NCI-H2029 treated with DMSO at 0.1 percent for 48 hours (cell line): ENCODE measurements at places on chromosomes 2 and 18.

- DNase-seq = no peak
Observed at GRCh38 chr2:191105082-191105481, 45.7 kb downstream of the STAT4 start.

DNA sequence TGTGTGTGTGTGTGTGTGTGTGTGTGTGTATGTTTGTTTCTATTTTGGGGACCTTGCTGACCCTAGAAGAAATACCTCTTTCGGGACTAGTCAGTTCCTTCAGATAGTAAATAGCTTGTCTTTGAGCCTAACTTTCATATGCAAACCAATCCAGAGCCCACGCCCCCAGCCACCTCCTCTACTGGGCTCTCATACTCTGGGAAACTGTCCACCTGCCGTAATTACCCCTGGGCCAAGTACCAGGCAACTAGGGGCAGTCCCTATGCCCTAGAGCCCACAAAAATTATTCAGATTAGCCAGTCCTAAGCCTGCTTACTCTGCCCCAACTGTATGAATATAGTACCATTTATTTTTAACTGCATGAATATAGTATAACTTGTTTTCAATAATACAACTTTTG is 970.4 kb downstream of the EPHA4 start:
- DNase-seq = no peak

DNA sequence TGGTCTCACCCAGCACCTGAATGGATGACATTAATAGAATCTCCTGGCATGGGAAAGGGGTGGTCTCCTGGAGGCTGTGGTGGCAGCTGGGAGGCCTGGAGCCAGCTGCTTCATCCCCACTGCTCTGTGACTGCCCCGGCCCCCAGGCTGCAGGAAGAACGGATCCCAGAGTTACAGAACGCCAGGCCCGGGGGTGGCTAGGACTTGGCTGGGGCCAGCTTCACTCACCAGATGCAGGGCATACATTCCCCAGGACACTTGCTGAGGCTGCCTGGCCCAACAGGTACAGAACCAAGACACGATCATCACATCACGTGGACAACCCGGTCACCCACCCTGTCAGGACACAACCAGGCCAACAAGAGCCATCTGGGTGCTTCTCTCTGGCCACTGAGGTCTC is 178.6 kb upstream of the SALL3 start:
- no peak for DNase-seq

DNA sequence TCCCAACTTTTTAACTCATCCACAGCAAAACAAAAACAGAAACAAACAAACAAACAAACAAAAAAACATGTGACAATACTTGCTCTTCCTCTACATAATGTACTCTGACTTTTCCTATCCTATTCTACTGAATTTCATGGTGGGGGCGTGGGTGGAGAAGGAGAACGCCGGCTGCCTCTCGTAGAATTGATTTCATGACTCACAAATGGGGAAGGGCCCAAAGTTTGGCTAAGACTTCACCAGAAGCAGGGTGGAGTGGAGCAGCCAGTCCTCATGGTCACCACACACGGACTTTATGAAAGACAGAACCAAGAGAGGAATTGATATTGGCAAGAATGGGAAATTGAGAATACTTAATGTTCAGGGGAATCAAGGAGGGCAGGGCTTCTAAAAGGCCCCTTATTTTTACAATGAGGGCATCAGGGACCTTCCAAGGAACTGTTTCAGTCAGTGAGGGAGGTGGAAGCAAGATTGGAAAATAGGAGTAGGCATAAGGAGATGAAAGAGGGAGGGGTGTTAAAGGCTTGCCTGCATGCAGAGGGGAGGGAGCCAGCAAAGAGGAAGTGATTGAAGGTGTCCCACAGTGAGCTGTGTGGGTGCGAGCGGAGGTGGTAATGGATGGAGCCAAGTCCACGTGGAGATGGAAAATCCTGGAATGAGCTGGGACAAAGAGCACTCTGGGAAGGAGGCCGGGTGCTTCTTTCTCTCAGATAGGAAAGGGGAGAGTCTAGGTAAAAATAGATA is 27.9 kb downstream of the MARCHF4 start:
- no peak for DNase-seq

DNA sequence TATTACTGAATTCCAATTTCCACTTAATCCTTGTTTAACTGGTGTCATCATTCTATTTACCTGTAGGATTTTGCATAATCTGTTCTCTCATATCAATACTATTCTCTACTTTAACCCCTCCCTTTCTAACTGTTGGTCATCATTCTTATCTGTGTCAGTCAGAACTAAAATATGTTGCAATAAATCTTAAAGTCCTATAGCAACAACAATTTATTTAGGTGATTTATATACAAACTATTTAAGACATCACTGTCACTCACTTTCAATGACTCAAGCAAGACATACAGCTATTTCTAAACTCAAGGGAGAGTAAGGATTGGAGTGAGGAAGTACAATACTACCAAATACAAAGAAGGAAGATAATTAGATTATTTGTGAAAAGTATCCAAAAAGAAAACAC is 740.4 kb downstream of the DSC3 start:
- DNase-seq = no peak

GRCh38 chr18:34746614-34747013 is 36.5 kb downstream of the DTNA start:
- no peak for DNase-seq

GRCh38 chr18:30510882-30511281 is 531.7 kb downstream of the DSC3 start:
- no peak for DNase-seq

DNA sequence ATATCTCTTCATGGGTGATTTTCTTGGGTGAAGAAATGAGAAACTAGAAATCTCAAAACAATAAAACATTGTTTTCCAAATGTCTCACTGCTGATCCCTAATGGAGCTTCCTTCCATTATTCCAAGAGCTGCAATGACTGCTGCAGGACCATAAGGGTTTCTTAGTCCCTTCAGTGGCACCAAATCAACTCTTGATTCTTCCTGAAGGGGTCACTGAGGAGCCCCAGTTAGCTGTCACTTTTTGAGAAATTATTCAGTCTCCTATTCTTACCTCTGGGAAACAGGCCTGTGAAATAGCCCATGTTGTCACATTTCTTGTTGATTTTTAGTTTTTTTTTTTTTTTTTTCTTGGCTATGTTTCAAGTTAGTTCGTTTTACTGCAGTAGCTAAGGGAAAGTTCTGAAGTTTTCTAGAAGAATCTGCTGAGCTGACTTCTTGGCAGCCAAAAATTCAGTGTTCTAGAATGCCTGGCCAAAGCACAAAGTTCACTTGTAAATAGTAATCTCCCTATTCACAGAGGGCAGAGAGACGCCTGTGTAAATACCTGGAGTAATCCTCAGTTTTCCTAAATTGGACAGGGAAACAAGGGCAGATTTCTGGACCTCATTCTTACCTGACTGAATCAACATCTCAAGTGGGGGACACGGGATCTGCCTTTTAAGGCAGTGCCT is 480.0 kb downstream of the RIT2 start:
- DNase-seq = no peak

GRCh38 chr2:224122542-224122941 is 83.5 kb upstream of the SERPINE2 start:
- no peak for DNase-seq

- no peak for DNase-seq
Observed at GRCh38 chr2:59217360-59217759, 976.2 kb upstream of the FANCL start.

GRCh38 chr2:161119483-161119882 is 40.7 kb upstream of the TANK start:
- DNase-seq = no peak

DNA sequence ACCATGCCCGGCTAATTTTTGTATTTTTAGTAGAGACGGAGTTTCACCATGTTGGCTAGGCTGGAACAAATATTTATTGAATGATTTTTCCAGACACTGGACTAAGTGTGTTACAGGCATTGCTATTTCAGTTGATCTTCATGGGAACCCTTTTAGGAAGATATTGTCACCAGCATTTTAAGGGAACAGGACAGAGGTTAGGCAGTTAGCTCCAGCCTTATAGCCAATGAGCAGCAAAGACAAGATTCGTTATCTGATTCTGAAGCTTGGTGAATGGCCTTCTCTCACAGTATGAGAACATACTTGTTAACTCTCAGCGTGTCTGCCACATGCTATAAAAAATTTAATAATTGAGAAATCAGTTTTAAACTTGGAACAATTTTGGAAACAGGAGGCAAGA is 73.4 kb downstream of the SOCS6 start:
- DNase-seq = no peak

DNA sequence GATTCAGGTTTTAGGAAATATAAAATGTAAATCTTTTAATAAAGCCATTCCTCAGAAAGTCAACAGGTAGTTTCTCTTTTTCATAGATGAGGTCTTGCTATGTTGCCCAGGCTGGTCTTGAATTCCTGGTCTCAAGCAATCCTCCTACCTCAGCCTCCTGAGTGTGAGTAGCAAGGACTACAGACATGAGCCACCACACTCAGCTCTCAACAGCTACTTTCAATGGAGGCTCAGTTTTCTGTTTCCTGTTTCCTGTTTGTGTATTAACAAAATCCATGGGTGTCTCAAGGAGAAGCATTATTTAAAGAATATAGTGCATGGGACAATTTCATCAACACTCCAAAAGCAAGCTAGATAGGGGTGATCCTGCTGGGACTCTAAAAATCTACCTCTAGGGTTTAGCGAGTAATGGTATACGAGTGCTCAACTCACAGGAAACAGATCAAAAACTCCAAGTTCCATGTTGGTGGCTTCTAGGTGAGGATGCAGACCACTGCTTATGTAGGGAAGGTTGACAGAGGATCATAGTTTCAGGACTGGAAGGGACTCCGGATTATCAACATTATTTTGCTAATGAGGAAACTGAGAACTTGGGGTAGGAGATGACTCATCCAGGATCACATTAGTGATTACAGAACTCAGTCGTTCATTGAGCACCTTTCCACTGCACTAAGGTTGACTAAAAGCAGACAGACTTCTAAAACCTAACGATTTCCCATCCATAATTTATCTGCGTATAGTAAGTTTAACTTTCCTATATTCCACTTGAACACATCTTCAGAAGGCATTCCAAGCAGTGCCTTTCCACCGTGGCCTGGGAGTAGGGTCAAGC is 61.7 kb upstream of the WIPF1 start:
- DNase-seq = no peak

GRCh38 chr2:72712977-72713376 is 112.9 kb downstream of the EXOC6B start:
- no peak for DNase-seq

DNA sequence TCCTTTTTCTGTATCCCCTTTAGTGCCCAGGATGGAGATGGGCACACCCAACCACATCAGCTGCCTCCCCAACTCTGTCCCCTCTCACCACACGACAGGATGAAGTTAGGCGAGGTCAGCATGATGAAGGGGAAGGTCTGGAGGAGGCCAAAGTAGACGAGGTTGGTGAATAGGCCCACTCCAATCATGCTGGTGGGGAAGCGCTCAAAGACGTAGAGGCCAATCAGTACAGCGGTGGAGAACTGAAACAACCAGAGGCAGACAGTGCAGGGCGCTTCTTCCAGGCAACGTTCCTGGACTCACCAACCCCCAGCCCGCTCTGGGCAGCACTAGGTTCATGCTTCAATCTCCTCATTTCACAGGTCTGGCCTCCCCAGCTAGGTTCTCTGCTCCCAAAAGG is 2.9 kb downstream of the TEX261 start:
- no peak for DNase-seq
